ENCODE measurements at places on chromosomes 3 and 15.

DNA sequence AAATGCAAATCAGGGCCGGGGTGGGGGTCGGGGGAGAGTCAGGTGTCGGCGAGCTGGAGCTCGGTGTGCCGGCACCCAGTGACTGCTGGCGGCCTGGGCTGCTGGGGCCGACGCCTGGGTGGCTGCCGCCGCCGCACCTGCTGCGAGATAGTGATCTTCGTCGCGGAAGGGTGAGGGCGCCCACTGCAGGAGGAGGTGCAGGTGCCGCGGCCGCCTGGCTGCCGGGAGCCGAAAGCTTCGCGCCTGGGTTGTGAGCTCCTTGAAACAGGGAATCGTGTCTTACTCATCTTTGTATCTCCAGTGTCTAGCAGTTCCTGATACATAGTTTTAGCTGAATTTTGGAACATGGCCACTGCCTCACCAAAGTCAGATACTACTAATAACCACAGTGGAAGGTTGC is 64.0 kb upstream of the CPOX start:
- peaks cover 13% of the 10 kb centered on the region for H3K27me3 ChIP-seq
- H3K4me3 ChIP-seq = no peak overlapping the region
- no peak for DNase-seq
- no peak overlapping the region for H3K27ac ChIP-seq
- H3K4me1 ChIP-seq = peaks cover 3% of the 10 kb centered on the region

DNA sequence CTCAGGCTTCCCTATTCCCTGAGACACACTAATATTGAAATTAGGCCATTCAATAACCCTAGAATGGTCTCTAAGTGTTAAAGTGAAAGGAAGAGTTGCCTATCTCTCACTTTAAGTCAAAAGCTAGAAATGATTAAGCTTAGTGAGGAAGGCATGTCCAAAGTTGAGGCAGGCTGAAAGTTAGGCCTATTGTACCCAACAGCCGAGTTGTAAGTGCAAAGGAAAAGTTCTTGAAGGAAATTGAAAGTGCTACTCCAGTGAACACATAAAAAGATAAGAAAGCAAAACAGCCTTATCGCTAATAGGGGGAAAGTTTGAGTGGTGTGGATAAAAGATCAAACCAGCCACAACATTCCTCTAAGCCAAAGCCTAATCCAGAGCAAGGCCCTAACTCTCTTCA is 117.9 kb upstream of the SPATA12 start:
- H3K36me3 ChIP-seq = peaks cover 6% of the 10 kb centered on the region
- peak overlapping the region; percentile 12 for H3K4me3 ChIP-seq
- H3K27me3 ChIP-seq = peaks cover 6% of the 10 kb centered on the region
- peaks cover 23% of the 10 kb centered on the region for H3K4me1 ChIP-seq

- no peaks in the 10 kb centered on the region for H3K4me1 ChIP-seq
- no peak overlapping the region for H3K27ac ChIP-seq
- no peak for DNase-seq
- no peaks in the 10 kb centered on the region for H3K36me3 ChIP-seq
- H3K27me3 ChIP-seq = no peaks in the 10 kb centered on the region
- H3K4me3 ChIP-seq = no peak overlapping the region
Measured at GRCh38 chr3:159513444-159513843, 475.2 kb upstream of the IL12A start.

- H3K4me1 ChIP-seq = no peaks in the 10 kb centered on the region
- no peak for DNase-seq
- no peak overlapping the region for H3K4me3 ChIP-seq
- no peaks in the 10 kb centered on the region for H3K27me3 ChIP-seq
Measured at GRCh38 chr15:34248190-34248589, 23.4 kb downstream of the EMC4 start.

GRCh38 chr15:39552556-39552955 is 28.3 kb upstream of the THBS1 start:
- H3K4me1 ChIP-seq = no peaks in the 10 kb centered on the region
- peaks cover 7% of the 10 kb centered on the region for H3K27me3 ChIP-seq
- H3K36me3 ChIP-seq = no peaks in the 10 kb centered on the region
- H3K27ac ChIP-seq = no peak overlapping the region
- no peak overlapping the region for H3K4me3 ChIP-seq

DNA sequence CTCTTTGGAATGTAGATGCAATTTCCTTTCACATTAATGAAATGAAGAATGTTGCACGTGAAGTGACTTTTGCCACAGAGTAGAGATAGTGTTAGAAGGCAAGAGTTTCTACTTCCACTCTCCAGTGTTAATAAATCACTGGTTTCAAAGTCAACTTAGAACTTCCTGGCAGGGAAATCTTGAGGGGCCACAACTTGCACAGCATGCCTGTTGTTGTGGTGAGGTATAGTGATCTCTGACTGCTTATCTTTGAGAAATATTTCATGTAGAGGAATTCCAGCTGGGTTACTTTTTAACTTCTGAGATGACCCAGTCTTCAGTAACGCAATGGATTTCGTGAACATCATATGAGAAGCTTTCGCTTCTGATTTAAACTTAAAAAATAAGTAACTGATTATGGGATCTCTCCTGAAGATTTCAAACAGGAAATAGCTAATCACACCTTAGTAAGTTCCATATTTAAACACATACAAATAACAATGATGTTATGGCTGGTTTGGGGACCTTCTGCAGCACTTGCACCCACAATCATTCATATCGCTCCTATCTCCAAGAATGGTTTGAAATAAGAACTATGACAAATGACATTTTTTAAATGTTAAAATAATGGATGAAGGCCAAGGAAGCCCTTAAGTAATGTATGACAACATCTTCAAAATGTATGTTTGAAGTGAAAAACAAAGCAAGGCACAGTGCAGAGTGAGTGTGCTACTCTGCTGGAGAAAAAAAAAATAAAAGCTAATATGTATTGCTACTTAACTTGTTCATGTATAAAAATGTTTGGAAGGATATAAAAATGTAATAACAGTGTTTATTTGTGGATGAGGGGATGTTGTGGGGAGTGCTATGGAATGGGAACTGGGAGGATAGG is 726.5 kb upstream of the NECTIN3 start:
- no peak overlapping the region for H3K27ac ChIP-seq
- DNase-seq = no peak

DNA sequence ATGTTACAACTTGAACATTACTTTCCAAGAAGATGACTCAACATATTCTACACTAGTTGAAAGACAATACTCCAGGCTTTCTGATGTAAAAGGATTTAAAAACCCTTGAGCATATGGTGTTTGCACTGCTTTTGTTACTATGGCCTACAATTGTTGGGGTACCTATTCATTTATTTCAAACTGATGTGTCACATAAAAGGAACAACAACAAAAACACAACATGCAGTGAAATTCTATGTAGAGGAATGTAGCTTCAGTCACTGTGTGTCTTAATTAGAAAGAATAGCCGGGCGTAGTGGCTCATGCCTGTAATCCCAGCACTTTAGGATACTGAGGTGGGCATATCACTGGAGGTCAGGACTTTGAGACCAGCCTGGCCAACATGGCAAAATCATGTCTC is 1.6 kb downstream of the SPATA16 start:
- H3K4me3 ChIP-seq = no peak overlapping the region
- no peaks in the 10 kb centered on the region for H3K4me1 ChIP-seq
- H3K27me3 ChIP-seq = no peaks in the 10 kb centered on the region
- H3K27ac ChIP-seq = no peak overlapping the region

DNA sequence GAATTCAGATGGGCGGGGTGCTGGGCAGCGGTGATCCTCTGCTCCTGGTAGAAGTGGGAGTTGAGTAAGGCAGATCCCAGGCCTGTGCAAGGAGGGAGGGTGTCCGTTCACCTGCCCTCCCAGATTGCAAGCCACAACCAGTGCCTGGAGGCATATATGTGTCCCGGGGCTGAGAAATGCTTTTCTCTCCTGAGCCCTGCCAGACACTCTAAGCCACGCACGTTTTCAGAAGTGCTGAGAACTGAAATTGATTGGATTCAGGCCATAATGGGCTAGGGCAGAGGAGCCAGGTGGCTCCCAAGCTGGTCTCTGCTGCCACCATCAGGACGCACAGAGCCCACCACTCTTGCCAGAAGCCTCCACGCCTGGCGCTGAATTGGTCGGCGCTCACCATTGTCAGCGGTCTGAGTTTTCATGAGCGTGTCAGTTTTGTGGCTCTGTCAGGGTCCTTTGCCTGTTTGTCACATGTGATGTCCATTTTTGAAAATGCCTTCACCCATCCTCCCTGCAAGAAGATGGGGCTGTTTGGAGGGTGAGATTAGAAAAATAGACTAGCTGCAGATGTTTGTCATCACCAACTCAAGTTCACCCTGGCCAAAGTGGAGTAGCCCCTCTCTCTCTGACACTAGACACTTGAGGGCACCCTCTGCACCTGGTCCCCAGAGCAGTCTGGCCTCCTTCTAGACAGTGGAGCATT is 15.4 kb upstream of the BFSP2 start:
- no peaks in the 10 kb centered on the region for H3K36me3 ChIP-seq
- no peaks in the 10 kb centered on the region for H3K4me1 ChIP-seq
- H3K27ac ChIP-seq = no peak overlapping the region
- no peak overlapping the region for H3K4me3 ChIP-seq
- DNase-seq = peak; percentile 22

GRCh38 chr3:62228467-62228866 is 144.9 kb downstream of the FEZF2 start:
- H3K4me1 ChIP-seq = no peaks in the 10 kb centered on the region
- H3K4me3 ChIP-seq = no peak overlapping the region
- DNase-seq = no peak
- no peak overlapping the region for H3K27ac ChIP-seq
- H3K36me3 ChIP-seq = no peaks in the 10 kb centered on the region
- peaks cover 2% of the 10 kb centered on the region for H3K27me3 ChIP-seq

Data from activated B cell treated with CpG ODN at 0.5 μM for 24 hours (primary cell).